Activated naive CD8-positive, alpha-beta T cell treated with anti-CD3 and anti-CD28 coated beads, Interleukin-2, amount 50 U/mL, for 24 hours (primary cell): ENCODE measurements at places on chromosomes 1 and 21.

DNA sequence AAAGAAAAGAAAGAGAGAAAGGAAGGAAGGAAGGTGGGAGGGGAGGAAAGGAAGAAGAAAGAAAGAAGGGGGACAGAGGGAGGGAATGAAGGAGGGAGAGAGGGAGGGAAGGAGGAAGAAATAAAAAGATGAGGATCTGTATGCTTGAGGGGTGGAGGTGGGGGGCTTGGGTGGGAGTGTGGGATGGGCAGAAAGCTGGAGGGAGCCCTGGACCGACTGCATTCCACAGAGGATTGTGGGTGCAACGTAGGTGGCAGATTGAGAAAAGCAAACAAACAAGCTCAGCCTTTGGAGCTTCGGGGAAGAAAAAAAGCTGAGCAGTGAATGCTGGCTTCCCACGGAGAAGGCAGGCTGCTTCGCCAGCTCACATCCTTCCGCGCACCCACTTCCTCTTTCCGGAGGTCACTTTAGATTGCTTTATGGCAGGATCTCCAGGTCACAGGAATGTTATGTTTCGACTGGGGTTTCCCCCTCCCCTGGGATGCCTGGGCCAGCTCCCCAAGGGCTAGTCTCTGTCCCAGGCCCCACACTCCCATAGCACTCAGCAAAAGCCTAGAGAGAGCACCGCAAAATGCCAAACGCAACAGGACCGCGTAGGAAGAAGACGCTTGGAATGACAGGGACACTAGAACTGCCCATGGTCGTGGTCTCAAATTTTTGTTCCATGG lies 20.7 kb upstream of the LGALS8 start:
- H3K4me3 ChIP-seq = peak overlapping the region; percentile 38
- no peaks in the 10 kb centered on the region for H3K27me3 ChIP-seq
- H3K36me3 ChIP-seq = no peaks in the 10 kb centered on the region
- H3K27ac ChIP-seq = no peak overlapping the region

DNA sequence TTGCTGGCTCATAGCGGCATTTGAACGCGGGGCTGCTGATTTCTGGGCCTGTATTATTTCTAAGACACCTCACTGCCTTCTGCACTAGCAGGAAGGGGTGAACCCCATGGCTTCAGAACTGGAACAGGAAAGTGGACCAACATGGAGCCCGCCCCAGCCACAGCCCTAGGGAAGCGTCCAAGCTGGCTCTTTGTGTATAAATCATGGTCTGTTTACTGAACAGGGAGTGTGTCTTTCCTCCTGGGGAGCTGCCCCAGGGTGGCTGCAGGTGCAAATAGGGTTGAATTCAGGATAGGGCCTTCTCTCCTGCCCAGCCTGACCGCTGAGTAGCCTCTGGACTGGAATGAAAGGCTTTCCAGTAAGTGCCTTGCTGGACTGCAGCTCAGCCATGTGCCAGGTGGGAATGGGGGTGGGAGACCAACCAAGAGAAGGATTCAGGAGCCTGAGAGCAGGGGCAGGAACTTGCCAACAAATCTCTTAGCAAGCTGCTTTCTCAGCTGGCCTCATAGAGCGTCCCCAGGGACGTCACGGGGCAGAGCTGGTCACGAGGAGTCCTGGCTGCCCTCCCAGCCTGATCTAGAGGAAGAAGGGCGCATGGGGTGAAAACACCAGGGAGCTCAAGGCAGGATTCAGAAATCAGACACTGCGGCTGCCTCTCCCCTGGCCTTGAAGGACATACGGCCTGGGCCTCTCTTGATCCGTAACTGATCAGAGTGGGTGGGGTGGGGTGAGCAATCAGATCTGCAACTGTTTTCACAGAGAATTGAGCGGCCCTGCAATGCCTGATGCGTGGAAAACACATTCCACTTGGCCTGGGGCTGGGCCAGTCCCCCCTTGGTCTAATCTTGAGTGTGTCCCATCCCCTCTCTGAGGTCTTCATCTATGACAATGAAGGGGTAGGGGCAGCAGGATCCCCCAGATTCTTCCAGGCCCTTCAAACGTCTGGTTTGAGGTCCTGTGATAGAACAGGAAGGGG lies 56.5 kb upstream of the SELENON start:
- peaks cover 3% of the 10 kb centered on the region for H3K27me3 ChIP-seq
- no peaks in the 10 kb centered on the region for H3K36me3 ChIP-seq
- H3K4me3 ChIP-seq = no peak overlapping the region
- no peak overlapping the region for H3K27ac ChIP-seq
- DNase-seq = no peak

DNA sequence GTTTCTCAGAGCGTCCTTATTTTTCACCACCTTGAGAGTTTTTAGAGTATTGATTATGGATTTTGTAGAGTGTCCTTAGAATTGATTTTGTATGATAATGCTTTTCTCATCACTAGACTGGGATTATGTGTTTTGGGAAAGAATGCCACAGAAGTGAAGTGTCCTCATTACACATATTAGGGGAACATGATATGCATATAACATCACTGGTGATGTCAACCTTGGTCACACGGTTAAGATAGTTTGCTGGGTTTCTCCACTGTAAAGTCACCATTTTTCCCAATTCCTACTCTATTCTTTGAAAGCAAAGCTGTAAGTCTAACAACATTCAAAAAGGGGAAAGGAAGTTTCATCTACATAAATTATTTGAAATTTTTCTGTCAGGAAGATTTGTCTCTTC lies 39.6 kb upstream of the PALMD start:
- DNase-seq = no peak
- no peak overlapping the region for H3K27ac ChIP-seq
- no peaks in the 10 kb centered on the region for H3K4me1 ChIP-seq
- no peaks in the 10 kb centered on the region for H3K36me3 ChIP-seq
- H3K27me3 ChIP-seq = no peaks in the 10 kb centered on the region

GRCh38 chr1:112673592-112674439 lies 643 bp upstream of the MOV10 start:
- H3K4me1 ChIP-seq = peaks cover 43% of the 10 kb centered on the region
- DNase-seq = no peak
- peaks cover 45% of the 10 kb centered on the region for H3K36me3 ChIP-seq
- H3K27ac ChIP-seq = peak overlapping the region; percentile 95

- DNase-seq = peak; percentile 29
- peak overlapping the region; percentile 45 for H3K4me3 ChIP-seq
- H3K27me3 ChIP-seq = peaks cover 47% of the 10 kb centered on the region
- H3K27ac ChIP-seq = peak overlapping the region; percentile 62
- peaks cover 7% of the 10 kb centered on the region for H3K36me3 ChIP-seq
Observed at GRCh38 chr1:209672705-209673630, 2.2 kb upstream of the G0S2 start.

GRCh38 chr1:9413071-9413876 lies 120.6 kb downstream of the SPSB1 start:
- peak; percentile 76 for DNase-seq
- H3K27ac ChIP-seq = peak overlapping the region; percentile 78
- H3K27me3 ChIP-seq = peaks cover 11% of the 10 kb centered on the region
- peak overlapping the region; percentile 42 for H3K4me3 ChIP-seq
- peaks cover 3% of the 10 kb centered on the region for H3K36me3 ChIP-seq
- peaks cover 56% of the 10 kb centered on the region for H3K4me1 ChIP-seq

DNA sequence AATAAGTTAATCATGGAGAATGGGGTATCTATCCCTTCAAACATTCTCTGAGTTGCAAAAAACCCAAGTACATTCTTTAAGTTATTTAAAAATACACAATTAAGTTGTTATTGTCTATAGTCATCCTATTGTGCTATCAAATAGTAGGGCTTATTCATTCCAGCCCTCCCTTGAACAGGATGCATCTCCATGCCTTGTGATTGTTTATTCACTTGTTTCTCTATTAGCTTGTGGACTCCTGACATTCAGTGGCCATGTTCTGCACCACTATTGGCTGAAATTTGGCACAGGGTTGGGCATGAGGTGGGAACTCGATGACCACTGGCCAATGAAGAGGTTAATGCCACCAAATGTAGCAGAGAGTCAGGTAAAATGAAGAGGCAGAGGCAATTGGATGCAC lies 272.8 kb downstream of the TNR start:
- H3K27me3 ChIP-seq = peaks cover 24% of the 10 kb centered on the region
- DNase-seq = no peak
- no peak overlapping the region for H3K27ac ChIP-seq
- H3K36me3 ChIP-seq = no peaks in the 10 kb centered on the region
- H3K4me1 ChIP-seq = no peaks in the 10 kb centered on the region

GRCh38 chr1:110771245-110772022 lies 96.7 kb upstream of the KCNA3 start:
- H3K27ac ChIP-seq = no peak overlapping the region
- DNase-seq = no peak
- H3K4me3 ChIP-seq = no peak overlapping the region

GRCh38 chr1:113388621-113389358 lies 1.5 kb upstream of the MAGI3 start:
- peaks cover 26% of the 10 kb centered on the region for H3K27me3 ChIP-seq
- DNase-seq = no peak
- H3K4me3 ChIP-seq = peak overlapping the region; percentile 90
- H3K27ac ChIP-seq = no peak overlapping the region
- H3K36me3 ChIP-seq = no peaks in the 10 kb centered on the region

- H3K27me3 ChIP-seq = peaks cover 17% of the 10 kb centered on the region
- no peak for DNase-seq
- no peak overlapping the region for H3K27ac ChIP-seq
- H3K4me3 ChIP-seq = no peak overlapping the region
Observed at GRCh38 chr1:165474196-165474595, 29.3 kb upstream of the RXRG start.

DNA sequence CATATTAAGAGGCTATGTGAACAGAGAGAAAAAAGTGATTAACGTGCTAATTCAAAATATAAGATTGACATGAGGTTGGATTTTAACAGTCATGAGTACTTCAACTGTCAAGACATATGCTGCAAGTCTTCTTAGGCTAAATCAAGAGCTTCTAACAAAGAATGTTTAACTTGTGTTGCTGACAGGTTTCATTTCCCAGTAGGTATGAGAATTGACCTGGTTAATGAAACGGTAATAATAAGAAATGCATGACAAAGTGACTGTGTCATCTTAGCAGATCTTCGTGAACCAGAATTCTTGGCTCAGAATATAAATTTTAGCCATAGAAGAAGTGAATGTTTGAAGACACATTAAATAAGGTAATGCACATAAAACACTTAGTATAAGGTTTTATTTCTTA lies 132.6 kb upstream of the PTGFR start:
- H3K27me3 ChIP-seq = no peaks in the 10 kb centered on the region
- no peak overlapping the region for H3K27ac ChIP-seq
- no peak for DNase-seq
- H3K4me1 ChIP-seq = no peaks in the 10 kb centered on the region

DNA sequence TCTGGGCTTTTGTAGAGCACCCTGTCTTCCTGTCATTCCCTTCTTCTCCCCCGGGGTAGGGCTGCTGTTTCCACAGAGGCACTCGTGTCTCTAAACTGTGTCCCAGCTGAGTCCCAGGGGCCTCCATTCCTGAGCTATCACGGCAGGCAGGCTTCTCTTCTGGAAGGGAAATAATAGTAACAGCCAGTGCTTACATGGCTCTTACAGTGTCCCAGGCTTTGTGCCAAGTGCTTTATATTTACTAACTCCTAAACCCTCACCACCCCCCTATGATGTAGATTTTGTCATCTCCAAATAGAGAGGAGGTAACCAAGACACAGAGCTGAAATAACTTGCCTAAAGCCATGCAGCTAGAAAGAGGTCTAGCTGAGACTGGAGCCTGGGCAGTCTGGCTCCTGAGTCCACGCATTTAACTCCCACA lies 1.4 kb upstream of the CELF3 start:
- no peak overlapping the region for H3K27ac ChIP-seq
- no peaks in the 10 kb centered on the region for H3K36me3 ChIP-seq

DNA sequence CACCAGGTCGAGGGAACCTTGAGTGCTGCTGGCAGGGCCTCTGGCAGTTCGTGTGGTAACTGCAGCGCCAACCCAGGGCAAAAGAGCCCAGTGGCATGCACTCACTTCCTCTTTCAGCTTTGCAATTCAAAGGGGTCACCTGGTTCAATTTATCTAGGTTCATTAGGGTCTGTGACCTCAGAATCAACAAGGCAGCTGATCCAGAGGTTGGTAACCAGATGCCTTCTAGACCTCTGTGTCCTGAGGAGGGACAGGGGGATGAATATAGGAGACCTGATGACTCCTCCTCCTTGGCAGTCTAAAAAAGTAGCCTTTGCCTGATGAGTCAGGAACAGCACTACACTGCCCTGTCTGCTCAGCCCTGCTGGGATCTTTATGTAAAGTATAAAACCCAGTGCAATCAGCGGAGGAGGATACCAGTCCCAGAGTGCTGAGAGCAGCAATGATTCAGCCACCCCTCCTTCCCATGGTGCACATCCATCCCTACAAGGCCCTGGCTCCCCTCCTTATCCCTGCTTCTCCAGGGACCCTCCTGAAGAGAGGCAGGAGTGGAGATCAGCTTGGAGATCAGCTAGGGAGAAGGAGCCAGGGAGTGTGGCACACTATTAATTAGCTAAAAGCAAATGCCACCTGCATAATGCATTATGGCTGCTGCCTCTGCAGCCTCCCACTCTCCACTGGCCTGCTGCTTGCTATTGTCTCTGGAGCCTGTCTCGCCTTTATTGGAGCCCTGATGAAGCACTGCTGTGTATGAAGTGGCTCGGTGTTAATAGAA lies 11.2 kb upstream of the FMOD start:
- H3K27ac ChIP-seq = no peak overlapping the region
- H3K36me3 ChIP-seq = no peaks in the 10 kb centered on the region
- no peak overlapping the region for H3K4me3 ChIP-seq

GRCh38 chr1:185911978-185912377 lies 177.8 kb downstream of the HMCN1 start:
- no peak for DNase-seq
- H3K4me1 ChIP-seq = no peaks in the 10 kb centered on the region
- H3K27me3 ChIP-seq = peaks cover 1% of the 10 kb centered on the region
- no peaks in the 10 kb centered on the region for H3K36me3 ChIP-seq
- H3K27ac ChIP-seq = no peak overlapping the region
- H3K4me3 ChIP-seq = no peak overlapping the region

DNA sequence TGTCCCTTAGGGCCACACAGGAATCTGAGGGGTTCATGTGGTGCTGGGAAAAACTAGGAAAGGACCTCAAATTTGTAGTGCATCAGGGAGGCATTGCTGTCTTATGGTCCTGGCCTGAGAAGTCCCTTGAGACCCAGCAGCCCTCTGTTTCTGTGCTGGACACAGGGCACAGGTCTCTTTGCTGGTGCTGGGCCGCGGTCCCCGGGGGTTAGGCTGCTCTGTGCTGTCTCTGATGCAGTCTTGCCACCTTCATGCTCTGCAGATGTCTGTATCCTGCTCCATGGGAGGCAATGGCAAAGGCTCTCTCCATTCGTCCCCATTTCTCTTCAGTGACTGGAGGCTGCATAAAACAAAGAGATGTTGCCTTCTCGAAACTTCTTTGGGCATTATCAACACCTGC lies 13.0 kb downstream of the EDARADD start:
- no peaks in the 10 kb centered on the region for H3K4me1 ChIP-seq
- no peak overlapping the region for H3K4me3 ChIP-seq
- H3K27me3 ChIP-seq = no peaks in the 10 kb centered on the region
- peaks cover 4% of the 10 kb centered on the region for H3K36me3 ChIP-seq
- no peak overlapping the region for H3K27ac ChIP-seq

GRCh38 chr1:10687782-10688408 lies 108.6 kb downstream of the CASZ1 start:
- H3K27ac ChIP-seq = no peak overlapping the region
- H3K4me1 ChIP-seq = peaks cover 16% of the 10 kb centered on the region
- no peaks in the 10 kb centered on the region for H3K27me3 ChIP-seq
- H3K4me3 ChIP-seq = no peak overlapping the region
- H3K36me3 ChIP-seq = no peaks in the 10 kb centered on the region
